Heart left ventricle (tissue), 16 donors: ENCODE measurements at places on chromosomes 6 and 20. TPM values are rescaled to one million over a fixed set of nuclear protein-coding genes. Genes with fewer than 3 reads are reported as not detected.
A peak's percentile ranks its signal among the peaks of the same experiment; 100 is the strongest.

DNA sequence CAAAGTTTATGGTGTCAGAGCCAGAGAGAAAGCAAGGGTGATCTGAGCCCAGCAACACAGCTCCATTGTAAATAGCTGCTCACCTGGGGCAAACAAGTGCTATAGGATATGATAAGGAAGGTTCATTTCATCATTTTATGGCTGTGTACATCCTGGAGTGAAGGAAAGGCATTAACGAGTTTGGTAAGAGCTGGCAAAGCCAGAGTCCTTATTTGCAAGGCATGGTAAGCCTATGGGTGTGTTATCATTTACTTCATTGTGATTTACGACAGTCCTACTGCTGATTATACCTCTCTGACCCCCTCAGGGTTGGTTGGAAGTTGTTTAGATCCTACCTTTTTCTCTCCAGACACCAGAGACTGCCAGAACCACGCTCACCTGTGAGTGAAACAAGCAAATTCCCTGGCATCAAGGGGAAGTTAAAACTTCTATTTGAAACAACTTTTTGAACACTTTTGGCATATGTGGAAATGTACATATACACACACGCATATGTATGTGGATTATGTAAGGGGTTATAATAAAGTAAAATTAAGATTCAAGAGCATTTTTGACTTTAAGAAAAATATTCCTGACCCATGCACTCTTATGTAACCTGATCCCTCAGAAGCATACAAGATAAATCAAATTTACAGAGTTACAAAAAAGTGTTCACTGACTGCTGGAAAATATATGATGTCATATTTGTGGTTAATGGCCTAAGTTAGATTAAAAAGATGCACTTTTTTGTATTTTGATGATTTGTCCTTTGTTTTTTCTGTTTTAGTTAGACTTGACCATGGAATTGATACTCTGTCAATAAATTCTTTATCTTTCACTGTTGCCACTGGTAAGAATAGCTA is 40.4 kb upstream of the EDN1 start:
- DNase-seq = no peak

DNA sequence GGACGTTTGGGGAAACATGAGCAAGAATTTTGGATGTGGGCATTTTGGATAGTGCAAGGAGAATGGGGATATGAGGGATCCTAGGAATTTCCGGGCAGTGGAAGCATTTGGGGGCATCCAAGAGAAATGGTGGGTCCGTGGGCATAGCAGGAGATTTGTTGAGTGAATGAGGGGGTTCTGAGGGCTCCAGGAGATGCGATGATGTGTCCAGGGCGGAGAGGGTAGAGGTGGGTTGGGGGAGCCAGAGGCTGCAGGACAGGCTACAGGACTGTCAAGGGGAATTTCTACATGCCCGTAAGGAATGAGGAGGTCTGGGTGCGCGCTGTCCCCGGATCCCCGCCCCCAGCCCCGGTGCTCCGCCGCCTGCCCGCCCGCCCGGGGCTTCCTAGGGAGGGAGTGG is 364 bp downstream of the FRS3 start:
- DNase-seq = no peak

DNA sequence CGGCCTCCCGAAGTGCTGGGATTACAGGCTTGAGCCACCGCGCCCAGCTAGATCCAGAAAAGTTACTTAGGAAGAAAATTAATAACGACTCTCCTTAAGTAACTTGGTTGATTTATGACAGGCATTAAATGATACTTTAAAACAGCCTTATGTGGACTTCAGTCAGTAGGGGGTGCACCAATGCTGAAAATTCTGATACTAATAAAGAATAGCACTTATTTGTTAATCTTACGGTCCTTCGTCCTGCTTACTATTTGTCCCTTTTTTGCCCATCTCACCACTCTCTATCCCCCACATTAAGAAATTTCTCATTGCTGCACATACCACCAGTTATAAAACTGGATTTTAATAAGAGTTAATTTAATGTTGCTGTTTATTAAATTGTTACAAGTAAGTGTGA is 12.7 kb upstream of the PRELID3B start:
- DNase-seq = no peak

GRCh38 chr6:1524040-1524480 is 85.7 kb upstream of the FOXC1 start:
- peak; percentile 57 for DNase-seq

The SYS1 gene
- 16.4 TPM for total RNA-seq

The ELOVL4 gene
- 0.19 TPM for total RNA-seq

DNA sequence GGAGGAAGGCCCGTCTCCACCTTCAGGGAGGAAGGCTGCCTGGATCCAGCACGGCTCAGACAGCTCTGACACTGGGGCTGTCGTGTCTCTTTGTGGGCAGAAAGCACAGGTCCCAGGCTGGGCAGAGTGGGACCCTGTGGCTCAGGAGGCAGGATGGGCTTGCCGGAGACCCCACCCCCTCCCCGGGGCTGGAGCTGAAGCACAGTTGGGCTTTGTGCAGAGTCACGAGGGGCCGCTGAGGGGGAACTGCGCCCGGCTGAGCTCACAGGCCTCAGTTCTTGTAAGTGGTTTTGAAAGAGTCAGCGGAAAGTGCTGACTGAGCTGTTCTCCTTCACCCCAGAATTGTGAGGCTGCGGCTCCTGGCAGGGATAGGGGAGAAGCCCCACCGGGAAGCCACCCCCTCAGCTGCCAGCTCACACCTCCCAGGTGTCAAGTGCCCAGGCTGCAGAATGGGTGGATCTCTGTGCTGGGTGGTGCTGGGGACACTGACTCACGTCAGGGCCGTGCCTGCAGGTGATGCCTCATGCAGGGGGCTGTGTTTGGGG is 145.5 kb upstream of the RNF24 start:
- DNase-seq = peak; percentile 46

DNA sequence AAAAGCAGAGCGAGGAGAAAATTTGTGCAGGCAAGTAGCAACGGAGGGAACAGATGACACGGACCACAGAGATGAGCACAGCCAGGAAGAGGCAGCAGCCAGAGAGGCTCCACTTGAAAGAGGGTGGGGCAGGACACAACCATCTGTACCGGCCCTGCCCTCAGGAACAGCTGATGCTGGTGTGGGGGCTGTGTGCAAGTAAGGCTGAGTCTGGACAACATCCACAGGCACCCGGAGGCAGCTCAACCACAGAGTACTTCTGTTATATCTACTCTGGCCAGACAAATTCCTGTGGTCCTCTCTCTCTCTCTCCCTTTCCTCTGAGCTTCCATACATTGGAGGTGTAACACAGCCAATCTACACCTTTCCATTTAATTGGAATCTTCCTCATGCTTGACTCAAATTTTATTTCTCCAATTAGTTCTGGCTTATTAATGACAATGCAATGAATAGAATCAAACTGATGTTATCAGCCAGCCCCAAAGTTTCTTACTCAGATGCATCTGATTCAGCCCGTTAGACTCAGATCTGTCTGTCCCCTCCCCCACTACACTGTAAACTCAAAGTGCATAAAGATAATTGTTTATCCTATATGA is 24.9 kb downstream of the KIF13A start:
- peak; percentile 91 for DNase-seq

The BPIFB2 gene
- not detected for total RNA-seq

GRCh38 chr6:110180228-110181008 is at the start of gene CDC40:
Gene CDC40, plus strand, starts transcription at chr6:110180427. Its CDS starts 18 bp downstream, at chr6:110180445.
- peak; percentile 68 for DNase-seq

DNA sequence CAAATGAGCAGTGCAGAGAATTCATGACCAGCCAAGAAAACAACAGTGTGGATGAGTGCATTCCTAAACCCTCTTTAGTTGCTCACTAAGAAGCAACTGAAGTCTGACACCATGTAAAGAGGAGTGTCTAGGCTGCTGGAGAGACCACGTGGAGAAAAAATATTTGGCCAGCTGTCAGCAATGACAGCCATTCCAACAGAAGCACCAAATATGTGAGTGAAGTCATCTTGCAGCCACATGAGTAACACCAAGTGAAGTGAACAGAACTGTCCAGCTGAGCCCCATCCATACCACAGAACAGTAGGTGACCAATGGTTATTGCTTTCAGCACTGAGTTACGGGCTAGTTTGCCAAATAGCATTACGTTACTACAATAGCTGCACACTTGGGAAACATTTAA is 89.4 kb downstream of the TBXT start:
- peak; percentile 48 for DNase-seq

GRCh38 chr20:45892049-45892825 is 1.1 kb downstream of the CTSA start:
- DNase-seq = no peak

- DNase-seq = no peak
Observed at GRCh38 chr6:36546308-36546919, 865 bp downstream of the STK38 start.

The ASIP gene
- 23.2 TPM for total RNA-seq

The LY6G6F gene
- total RNA-seq = not detected

The ZNF311 gene
- total RNA-seq = 0.12 TPM

GRCh38 chr20:35135867-35136586 is 11.1 kb downstream of the EDEM2 start:
- peak; percentile 26 for DNase-seq

DNA sequence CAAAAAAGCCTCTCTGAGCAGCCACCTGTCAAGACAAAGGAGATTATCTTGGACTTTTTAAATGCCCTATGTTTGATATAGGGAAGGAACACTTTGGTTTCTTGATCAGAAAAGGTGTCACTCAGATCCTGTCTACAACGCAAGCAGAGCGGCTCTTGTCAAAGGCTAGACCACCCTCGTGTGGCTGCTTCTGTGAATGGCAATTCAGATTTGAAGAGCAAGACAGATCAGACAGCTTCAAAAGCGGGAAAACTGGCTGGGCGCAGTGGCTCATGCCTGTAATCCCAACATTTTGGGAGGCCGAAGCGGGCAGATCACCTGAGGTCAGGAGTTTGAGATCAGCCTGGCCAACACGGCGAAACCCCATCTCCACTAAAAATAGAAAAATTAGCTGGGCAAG is 10.1 kb upstream of the NXT1 start:
- peak; percentile 72 for DNase-seq

The PNPLA1 gene
- not detected for total RNA-seq

GRCh38 chr20:38840053-38840893 is 34.8 kb downstream of the PPP1R16B start:
- DNase-seq = no peak

DNA sequence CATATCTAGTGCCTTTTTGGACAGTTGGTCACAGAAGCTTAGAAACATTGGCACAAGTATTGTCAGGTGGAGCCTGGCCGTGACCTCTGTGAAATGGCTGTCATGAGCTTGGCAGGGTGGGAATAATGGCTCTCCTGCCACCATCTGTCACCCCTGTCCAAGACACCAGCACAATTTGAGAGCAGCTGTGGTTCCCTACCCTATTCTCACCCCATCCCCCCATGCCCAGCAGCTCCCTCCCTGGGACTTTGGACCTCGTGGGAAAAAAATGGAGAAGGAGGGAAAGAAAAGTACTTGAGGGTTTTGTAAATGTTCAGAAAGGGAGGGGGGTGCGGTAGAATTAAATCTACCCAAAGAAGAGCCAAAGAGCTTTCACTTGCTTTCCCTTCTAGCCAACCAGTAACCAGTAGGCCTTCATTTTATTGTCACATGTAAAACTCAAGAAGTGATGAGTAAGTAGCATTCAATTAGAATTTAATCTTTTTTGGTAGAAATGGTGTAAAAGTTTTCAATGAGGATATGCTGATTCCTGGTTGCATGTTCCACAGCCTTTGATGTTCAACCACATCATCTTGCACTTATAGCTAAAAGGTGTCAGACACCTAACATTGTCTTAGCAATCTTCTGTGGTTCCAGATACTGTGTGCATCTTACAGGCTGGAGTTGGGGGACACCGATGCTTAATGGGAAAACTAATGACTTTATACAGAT is 263.5 kb upstream of the TAB2 start:
- DNase-seq = no peak

GRCh38 chr20:48129345-48129942 is 344.2 kb upstream of the SULF2 start:
- DNase-seq = no peak

The MOG gene
- 2.7 TPM for total RNA-seq

The FAM162B gene
- total RNA-seq = 3.5 TPM

The CDC5L gene
- total RNA-seq = 22.6 TPM

GRCh38 chr20:11850901-11851300 is 66.8 kb upstream of the BTBD3 start:
- no peak for DNase-seq

The DNMT3B gene
- 0.19 TPM for total RNA-seq

DNA sequence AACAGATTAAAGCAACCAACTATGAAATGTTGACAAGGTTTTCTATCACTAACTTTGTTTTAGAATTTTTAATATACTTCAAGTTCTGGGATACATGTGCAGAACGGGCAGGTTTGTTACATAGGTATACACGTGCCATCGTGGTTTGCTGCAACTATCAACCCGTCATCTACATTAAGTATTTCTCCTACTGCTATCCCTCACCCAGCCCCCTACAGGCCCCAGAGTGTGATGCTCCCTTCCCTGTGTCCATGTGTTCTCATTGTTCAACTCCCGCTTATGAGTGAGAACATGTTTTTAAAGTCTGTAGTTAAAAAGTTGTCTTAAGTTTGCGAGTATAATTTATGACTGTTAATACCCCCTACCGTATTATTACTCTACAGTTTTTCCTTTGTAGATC is 844.3 kb upstream of the MANEA start:
- DNase-seq = no peak

GRCh38 chr20:21104466-21104761 is 1.7 kb downstream of the LINC00237 start:
- no peak for DNase-seq

DNA sequence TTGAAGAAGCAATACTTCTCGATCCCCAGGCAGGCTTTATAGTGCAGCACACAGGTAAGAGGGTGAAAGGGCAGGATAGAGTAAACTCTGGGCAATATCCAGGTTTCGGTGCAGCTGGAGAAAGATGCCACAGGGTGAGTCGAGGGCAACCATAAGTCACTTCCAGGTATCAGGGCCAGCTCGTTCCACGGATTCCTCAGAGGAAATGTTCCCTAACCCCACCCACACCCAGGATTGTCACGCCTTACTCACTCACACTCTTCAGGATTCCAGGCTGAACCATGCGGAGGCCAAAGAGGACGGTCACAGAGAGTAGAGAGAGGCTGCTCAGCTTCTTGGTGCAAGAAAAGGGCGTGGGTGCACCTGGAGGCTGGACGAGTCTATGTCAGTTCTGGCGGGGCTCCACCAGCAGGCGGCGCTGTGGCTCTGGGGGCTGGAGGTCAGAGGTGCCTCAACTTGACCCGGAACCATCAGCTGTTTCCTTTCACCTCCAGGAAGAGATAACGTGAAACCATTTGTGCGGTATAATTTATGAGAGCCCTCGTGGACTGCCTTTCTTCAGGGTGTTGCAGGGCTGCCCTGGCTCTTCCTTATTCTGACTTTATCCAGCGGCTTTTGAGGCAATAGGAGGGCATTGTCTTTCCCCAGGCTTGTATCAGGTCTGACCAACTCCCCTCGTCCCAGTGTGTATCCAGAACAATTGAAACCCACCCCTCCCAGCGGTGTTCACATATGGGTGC is 14.5 kb upstream of the WFDC12 start:
- DNase-seq = peak; percentile 33

The DNAAF9 gene
- 33.9 TPM for total RNA-seq
